ENCODE measurements at places on chromosomes 11 and 22. TPM values are rescaled to one million over a fixed set of nuclear protein-coding genes. Genes with fewer than 3 reads are reported as not detected.

GRCh38 chr11:18111005-18111404 is 5.1 kb upstream of the SAAL1 start:
- H3K4me3 ChIP-seq = no peak overlapping the region
- H3K27ac ChIP-seq = no peak overlapping the region
- DNase-seq = no peak
- peaks cover 2% of the 10 kb centered on the region for H3K27me3 ChIP-seq
- H3K36me3 ChIP-seq = no peaks in the 10 kb centered on the region

DNA sequence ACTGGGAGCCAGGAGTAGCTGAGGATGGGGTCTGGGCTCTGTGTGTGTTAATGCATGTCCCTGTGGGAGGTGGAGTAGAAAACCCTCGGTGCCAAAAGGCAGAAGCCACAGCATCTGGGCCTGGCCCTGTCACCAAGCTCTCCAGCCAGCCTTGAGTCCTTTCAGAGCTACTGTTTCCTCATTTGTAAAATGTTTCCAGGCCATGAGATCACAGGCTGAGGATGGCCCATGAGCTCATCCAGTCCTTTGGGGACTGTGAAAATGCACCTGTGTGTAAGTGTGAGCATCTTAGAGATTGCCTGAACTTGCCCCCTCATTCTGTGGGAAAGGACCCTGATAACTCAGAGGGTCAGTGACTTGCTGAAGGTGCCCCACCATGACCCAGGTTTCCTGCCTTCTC is 9.1 kb downstream of the ANKK1 start:
- H3K4me3 ChIP-seq = no peak overlapping the region
- H3K27ac ChIP-seq = no peak overlapping the region
- H3K36me3 ChIP-seq = no peaks in the 10 kb centered on the region

The SUSD2 gene
- 0.77 TPM for total RNA-seq

The TRIM6 gene
- 8.6 TPM for total RNA-seq

DNA sequence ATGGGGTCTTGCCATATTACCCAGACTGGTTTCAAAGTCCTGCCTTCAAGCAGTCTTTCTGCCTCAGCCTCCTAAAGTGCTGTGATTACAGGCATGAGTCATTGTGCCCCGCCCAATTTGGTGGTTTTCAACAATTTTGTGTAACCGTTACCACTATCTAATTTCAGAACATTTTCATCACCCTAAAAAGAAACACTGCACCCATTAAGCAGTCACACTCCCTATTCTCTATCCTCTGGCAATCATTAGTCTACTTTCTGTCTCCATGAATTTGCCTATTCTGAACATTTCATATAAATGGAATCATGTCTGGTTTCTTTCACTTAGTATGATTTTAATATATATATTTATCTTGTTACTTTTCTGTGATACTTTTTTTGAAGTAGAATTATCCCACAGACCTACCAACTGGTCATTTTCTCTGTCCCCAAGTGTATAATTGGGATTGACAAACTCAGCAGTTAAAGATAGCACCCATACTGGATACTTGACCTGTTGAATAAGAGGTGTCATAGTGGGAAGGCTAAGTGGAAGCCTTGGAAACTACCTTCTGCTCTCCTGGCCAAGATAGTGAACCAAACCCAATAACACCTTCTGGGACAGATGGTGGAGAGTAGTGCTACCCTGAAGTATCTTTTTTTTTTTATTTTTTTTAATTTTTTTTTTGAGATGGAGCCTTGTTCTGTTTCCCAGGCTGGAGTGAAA is 64.8 kb downstream of the STIM1 start:
- H3K4me3 ChIP-seq = no peak overlapping the region
- H3K36me3 ChIP-seq = no peaks in the 10 kb centered on the region
- no peaks in the 10 kb centered on the region for H3K4me1 ChIP-seq
- no peak overlapping the region for H3K27ac ChIP-seq

DNA sequence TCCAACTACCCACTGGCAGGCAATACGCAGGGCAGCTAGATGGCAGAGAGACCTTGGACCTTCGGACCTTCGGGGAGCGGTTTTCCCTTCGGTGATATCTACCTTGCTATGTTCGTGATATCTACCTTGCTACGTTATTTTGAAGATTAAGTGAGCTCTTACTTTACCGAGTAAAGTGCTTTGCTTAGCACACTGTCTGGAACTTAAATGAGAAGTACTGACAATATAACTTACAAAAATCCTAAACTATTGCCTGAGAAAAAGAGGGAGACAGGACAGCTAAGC is 1.0 kb upstream of the PRDM10 start:
- peak overlapping the region; percentile 100 for H3K27ac ChIP-seq
- no peaks in the 10 kb centered on the region for H3K36me3 ChIP-seq
- no peaks in the 10 kb centered on the region for H3K27me3 ChIP-seq
- H3K4me3 ChIP-seq = peak overlapping the region; percentile 71

GRCh38 chr22:41247703-41248102 is 7.0 kb upstream of the CHADL start:
- no peaks in the 10 kb centered on the region for H3K4me1 ChIP-seq
- peaks cover 41% of the 10 kb centered on the region for H3K36me3 ChIP-seq
- H3K27me3 ChIP-seq = no peaks in the 10 kb centered on the region

GRCh38 chr22:49657275-49657973 is 170.2 kb downstream of the BRD1 start:
- H3K27ac ChIP-seq = no peak overlapping the region
- H3K4me3 ChIP-seq = no peak overlapping the region
- no peaks in the 10 kb centered on the region for H3K27me3 ChIP-seq

DNA sequence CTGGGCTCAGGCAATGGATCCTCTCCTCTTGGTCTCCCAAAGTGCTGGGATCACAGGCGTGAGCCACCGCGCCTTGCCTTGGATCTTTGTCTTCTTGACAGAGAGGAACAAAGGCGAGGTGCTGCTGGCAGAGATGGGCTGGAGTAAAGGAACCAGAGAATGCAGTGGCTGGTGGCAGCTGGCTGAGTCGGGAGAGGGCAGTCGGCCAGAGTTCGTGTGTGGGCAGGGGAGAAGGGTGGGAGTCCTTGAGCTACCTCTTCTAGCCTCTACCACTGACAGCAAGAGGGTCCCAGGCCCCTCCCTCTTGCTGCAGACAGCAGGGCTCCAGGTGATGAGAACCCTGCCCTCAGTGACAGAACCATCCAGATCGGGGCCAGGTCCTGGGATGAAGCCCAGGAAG is 86.2 kb upstream of the LINC01488 start:
- H3K4me3 ChIP-seq = no peak overlapping the region
- no peaks in the 10 kb centered on the region for H3K36me3 ChIP-seq
- no peak overlapping the region for H3K27ac ChIP-seq
- DNase-seq = no peak

- peaks cover 10% of the 10 kb centered on the region for H3K4me1 ChIP-seq
- H3K36me3 ChIP-seq = no peaks in the 10 kb centered on the region
- no peaks in the 10 kb centered on the region for H3K27me3 ChIP-seq
Measured at GRCh38 chr11:65468874-65469333, 29.9 kb upstream of the MALAT1 start.

- no peaks in the 10 kb centered on the region for H3K27me3 ChIP-seq
- H3K4me1 ChIP-seq = no peaks in the 10 kb centered on the region
- H3K36me3 ChIP-seq = no peaks in the 10 kb centered on the region
- H3K27ac ChIP-seq = no peak overlapping the region
- peak; percentile 55 for DNase-seq
Measured at GRCh38 chr11:93525601-93526345, 17.4 kb downstream of the SMCO4 start.

DNA sequence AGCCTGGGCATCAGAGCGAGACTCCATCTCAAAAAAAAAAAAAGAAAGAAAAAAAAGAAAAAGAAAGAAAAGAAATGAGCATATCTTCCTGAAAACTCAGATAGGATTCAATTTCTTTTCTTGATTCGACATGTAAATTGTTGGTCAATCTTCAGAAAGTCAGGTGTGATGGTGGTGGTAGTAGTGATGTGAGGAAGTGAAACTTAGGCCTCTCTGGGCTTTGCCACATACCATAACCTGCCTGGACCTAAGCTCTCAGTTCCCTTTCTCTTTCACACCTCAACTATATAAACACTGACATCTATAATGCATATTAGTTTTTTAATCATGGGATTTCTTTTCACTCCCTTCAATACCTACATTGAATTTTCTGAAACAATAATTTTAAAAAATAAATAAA is 98.0 kb upstream of the TBCEL start:
- H3K36me3 ChIP-seq = no peaks in the 10 kb centered on the region
- H3K27ac ChIP-seq = no peak overlapping the region

Measured in fibroblast of lung (primary cell).